Tibial nerve (tissue), 4 donors: ENCODE measurements at places on chromosomes 7 and 10. TPM values are rescaled to one million over a fixed set of nuclear protein-coding genes. Genes with fewer than 3 reads are reported as not detected.

DNA sequence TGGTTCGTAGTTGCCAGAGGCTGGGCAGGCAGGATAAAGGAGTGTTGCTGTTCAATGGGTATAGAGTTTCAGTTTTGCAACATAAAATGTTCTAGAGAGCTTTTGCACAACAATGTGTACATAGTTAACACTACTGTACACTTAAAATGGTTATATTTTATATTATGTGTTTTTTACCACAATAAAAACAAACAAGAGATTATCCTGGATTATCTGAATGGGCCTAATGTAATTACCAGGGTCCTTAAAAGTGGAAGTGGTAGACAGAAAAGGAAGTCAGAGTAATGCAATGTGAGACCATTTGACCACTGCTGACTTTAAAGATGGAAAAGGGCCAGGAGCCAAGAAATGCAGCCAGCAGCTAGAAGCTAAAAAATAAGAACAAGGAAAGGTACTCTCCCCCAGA is 159.7 kb downstream of the SGMS1 start:
- no peak overlapping the region for H3K4me3 ChIP-seq
- DNase-seq = no peak
- peaks cover 10% of the 10 kb centered on the region for H3K4me1 ChIP-seq
- H3K27ac ChIP-seq = no peak overlapping the region
- peaks cover 10% of the 10 kb centered on the region for H3K36me3 ChIP-seq

DNA sequence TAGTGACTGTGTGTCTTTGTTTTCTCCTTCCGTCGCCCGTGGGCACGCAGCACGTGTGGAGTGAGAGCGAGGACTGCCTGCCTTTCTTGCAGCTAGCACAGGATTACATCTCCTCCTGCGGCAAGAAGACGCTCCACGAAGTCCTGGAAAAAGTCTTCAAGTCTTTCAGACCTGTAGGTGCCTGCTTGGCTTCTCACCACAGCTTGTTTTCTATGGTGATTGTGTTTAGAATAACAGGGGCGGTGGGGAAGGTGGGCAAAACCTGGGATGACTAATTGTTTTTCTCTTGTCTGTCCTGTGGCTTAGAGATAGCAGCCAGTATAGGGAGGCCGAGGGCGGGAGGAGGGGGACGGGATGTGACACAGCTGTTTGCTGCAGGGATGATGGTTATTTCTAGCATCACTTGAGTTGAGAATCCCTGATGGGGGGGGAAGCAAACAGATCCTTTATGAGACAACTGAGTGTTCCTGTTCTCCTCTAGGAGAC is 11.4 kb downstream of the MTURN start:
- no peak for DNase-seq
- peaks cover 67% of the 10 kb centered on the region for H3K4me1 ChIP-seq
- H3K27me3 ChIP-seq = no peaks in the 10 kb centered on the region
- no peak overlapping the region for H3K27ac ChIP-seq
- H3K4me3 ChIP-seq = no peak overlapping the region
- no peaks in the 10 kb centered on the region for H3K36me3 ChIP-seq

DNA sequence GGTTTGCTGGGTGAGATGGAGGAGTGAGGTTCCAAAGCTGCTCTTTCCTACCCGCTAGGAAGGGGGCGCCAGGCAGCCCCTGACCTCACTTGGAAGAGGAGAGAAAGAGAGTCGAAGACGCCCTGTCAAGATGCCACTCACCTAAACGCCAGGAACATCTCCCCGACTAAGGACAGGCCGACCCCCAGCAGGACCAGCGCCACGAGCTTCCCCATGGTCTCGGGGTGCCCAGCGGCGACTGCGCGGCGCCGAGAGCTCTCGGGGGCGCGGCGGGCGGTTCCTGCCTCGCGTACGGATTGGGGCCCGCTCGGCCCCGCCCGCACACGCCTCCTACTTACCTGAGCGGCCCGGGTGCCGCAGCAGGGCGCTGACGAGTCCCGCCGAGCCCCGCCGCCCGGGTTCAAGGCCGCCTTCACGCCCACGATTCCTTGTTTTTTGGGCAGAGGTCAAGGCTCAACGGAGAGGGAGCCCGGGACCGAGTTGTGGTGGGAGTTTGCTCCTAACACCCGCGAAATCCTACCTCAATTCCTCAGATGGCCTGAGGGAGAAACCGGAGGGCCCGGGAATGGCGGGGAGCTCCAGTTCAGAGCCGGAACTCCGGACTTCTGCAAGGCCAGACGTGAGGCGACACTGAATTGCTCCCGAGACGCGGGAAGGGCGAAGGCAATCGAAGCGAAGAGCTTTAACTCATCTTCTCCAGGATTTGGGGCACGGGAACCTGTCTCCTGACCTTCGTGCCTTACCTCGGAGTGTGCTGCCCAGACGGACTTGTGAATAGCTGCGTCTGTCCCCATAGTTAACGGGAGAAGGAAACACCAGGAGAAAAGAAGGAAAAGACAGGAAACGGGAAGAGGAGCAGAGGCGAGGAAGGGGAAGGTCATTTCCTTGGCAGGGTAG is at the start of gene PON3:
TSS of gene PON3 (minus strand) at position 240 of the 897 bp plus-strand sequence. CDS start at position 215, 25 bp downstream.
- no peak for DNase-seq
- no peaks in the 10 kb centered on the region for H3K36me3 ChIP-seq
- H3K4me3 ChIP-seq = peak within 1 kb of the TSS; percentile 48
- H3K4me1 ChIP-seq = no peaks in the 10 kb centered on the region

DNA sequence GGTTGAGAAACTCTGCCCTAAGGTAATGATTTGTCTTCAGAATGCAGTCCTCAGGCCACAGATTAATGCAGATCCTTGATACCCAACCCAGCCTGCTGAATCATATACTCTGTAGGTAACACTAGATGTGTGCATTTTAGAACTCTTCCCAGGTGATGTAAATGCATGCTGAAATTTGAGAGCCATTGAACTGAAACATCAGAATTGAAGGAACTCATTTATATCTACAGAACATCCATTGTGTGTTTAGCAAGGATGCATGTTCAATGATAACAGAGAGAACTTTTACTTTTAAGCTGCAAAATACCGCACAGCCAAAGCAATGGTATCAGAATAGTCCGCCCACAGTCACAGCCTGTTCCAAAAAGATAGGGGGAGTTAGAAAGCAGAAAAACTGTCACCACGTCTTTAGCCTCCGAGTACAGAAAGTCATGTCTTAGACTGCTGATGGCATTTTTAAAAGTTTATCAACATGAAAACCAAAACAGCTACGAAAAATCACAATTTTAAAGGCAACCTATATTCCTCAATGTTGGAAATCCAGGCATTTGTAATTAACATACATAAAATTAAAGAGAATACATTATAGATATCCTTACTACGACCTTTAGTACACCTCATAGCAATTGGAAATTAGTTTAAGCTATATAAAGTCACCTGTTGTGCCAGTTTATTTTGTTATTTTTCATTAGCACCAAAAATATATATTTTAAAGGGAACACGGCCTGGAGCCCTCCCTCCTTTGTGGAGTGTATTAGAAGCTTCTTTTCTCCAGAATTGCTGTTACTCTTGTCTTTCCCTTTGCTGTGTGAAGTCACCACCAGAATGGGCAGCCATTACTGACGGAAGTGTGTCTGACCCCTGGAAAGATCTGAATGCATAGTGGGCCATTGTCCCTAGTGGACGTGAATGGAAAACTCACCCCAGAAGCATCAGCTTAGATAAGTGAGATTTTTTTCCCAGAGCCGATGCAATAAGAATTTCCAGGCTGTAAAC is 65.8 kb upstream of the PRKAR2B start:
- H3K4me3 ChIP-seq = no peak overlapping the region
- no peak for DNase-seq
- H3K36me3 ChIP-seq = no peaks in the 10 kb centered on the region
- peaks cover 7% of the 10 kb centered on the region for H3K4me1 ChIP-seq
- no peaks in the 10 kb centered on the region for H3K27me3 ChIP-seq

DNA sequence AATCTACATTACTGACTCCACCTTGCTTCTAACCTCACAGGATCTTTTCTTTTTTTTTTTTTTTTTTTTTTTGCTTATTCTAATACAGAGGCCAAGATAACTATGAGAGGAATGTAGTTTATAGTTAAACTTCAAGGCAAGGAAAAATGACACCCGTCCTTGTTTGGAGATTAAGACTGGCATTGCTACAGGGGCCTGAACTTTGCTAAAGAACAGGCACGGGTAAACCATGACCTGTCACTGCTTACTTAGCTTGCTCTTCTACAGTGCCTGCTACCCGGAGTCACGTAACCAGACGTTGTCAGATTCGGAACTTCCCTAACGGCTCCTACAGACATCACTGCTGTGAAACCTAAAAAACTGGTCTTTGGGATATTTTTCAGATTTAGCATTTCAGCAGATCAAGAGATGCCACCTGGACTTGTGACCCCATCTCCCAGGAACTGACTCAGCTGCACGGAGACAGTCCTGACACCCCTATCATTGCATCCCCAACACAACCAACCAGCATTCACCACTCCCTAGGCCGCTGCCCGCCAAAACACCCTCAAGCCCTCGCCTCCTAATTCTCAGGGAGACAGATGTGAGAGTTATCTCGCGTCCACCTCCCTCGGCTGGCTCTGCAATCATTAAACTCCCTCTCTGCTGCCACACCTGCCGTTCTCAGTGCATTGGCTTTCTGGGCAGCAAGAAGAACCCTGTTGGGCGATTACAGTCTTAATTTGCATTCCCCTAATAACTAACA is 27.5 kb downstream of the MAD1L1 start:
- no peak overlapping the region for H3K4me3 ChIP-seq
- H3K27ac ChIP-seq = no peak overlapping the region
- no peaks in the 10 kb centered on the region for H3K4me1 ChIP-seq

GRCh38 chr7:36289833-36290661 is 99.6 kb upstream of the ANLN start:
- peaks cover 38% of the 10 kb centered on the region for H3K4me1 ChIP-seq
- H3K27ac ChIP-seq = no peak overlapping the region
- no peaks in the 10 kb centered on the region for H3K27me3 ChIP-seq
- no peak for DNase-seq
- H3K4me3 ChIP-seq = no peak overlapping the region

- no peak overlapping the region for H3K27ac ChIP-seq
- H3K4me3 ChIP-seq = no peak overlapping the region
- H3K36me3 ChIP-seq = no peaks in the 10 kb centered on the region
- H3K27me3 ChIP-seq = no peaks in the 10 kb centered on the region
- DNase-seq = no peak
These were observed 39.9 kb upstream of the SMNDC1 start for GRCh38 chr10:110344622-110345021.

GRCh38 chr10:60828489-60828852 is 50.2 kb downstream of the CDK1 start:
- H3K27me3 ChIP-seq = no peaks in the 10 kb centered on the region
- H3K4me1 ChIP-seq = peaks cover 5% of the 10 kb centered on the region
- no peaks in the 10 kb centered on the region for H3K36me3 ChIP-seq
- H3K27ac ChIP-seq = no peak overlapping the region
- no peak overlapping the region for H3K4me3 ChIP-seq

GRCh38 chr7:73966062-73966940 is 61.7 kb upstream of the ELN start:
- H3K4me1 ChIP-seq = no peaks in the 10 kb centered on the region
- no peaks in the 10 kb centered on the region for H3K36me3 ChIP-seq
- no peak overlapping the region for H3K27ac ChIP-seq
- no peaks in the 10 kb centered on the region for H3K27me3 ChIP-seq
- no peak for DNase-seq
- no peak overlapping the region for H3K4me3 ChIP-seq

DNA sequence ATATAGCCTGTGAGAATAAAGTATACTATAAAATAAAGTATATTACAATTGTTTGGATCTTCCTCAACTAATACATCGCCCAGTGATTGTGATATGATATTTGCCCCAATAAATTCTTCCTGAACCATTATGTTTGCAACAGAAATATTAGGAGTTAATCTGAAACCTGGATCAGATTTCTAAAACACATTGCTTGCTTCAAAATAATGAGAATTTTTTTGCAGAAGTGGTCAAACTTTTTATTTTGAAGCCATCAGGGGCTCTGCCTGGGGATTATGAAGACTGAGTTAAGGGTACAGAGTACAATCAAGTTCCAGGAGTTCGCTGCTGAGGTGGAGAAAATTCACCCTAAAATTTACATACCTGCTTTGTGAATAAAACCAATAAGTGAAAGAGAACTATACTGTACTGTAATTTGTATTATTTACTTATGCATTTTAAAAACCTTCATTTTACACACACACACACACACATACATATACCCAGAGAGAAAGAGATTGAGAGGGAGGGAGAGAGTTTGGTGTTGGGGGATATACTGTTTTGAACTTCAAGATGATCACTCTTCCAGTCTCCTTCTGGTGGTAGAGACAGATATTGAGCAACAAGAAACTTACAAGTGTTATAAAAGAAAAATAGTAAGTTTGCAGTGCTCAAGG is 91.9 kb downstream of the CPED1 start:
- no peaks in the 10 kb centered on the region for H3K36me3 ChIP-seq
- H3K4me3 ChIP-seq = no peak overlapping the region
- H3K27me3 ChIP-seq = no peaks in the 10 kb centered on the region
- H3K27ac ChIP-seq = no peak overlapping the region
- peaks cover 23% of the 10 kb centered on the region for H3K4me1 ChIP-seq

DNA sequence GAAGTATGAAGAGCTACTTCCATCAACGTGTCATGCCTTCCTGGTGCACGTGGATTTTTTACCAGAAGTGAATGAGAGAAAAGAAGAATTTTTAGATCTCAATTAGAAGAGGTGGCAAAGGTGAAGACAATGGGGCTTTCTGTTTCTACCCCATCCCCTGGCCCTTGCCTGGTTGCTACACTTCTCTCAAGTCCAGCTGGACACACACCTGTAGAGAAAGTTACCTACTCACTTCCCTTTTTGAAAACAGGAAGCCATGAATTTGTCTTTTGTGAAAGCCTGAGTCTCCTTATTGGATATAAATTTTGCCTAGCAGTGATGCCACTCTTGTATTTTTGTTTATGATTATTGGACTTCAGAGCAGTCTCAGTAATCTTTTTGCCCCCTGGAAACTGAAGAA is 142.9 kb upstream of the AKR1E2 start:
- H3K27me3 ChIP-seq = no peaks in the 10 kb centered on the region
- no peaks in the 10 kb centered on the region for H3K36me3 ChIP-seq
- no peak for DNase-seq

DNA sequence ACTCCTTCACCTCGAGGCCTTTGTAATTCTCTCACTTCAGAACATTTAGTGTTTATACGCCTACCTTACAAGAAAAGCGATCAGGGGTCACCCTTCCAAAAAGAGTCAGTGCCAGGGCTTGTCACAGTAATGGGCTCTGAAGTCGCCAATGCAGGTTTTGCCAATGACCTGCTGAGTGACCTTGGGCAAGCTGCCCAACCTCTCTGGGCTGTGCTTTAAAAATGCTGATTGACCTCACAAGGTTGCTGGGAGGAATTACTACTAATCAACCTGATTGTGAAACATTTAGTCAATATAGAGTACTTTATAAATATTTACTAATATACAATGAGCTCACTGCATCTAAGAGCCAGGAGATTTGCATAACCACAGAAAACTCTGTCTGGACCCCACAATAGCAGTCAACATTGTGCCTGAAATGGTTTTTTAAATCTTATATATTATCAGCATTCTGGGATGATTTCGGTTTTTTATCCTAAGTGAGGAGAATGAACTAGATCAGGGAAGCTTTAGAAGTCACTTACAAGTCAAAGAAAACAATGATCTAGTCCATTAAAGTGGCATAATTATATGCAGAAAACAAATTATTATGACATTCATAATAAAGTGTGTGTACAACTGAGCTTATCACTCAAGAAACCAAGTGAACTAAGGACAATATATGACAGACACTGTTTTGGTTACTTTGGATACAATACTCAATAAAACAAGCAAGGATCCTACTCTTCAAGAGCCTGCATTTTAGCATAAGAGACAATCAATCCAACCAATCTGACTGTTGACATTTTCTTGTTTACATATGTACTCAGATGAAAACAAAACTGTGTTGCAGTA is 290.5 kb downstream of the SORCS1 start:
- H3K36me3 ChIP-seq = no peaks in the 10 kb centered on the region
- no peak overlapping the region for H3K4me3 ChIP-seq
- H3K27me3 ChIP-seq = no peaks in the 10 kb centered on the region
- no peak for DNase-seq
- H3K4me1 ChIP-seq = no peaks in the 10 kb centered on the region

The NFKB2 gene
- total RNA-seq = 36.9 TPM
